ENCODE measurements at places on chromosomes 12 and 14.

- no peak for DNase-seq
Observed at GRCh38 chr14:50828721-50829488, 2.1 kb downstream of the NIN start.

GRCh38 chr12:93154753-93155480, 222.8 kb upstream of the NUDT4 start:
- DNase-seq: no peak

GRCh38 chr14:89565607-89566006, 148.6 kb upstream of the FOXN3 start:
- DNase-seq: no peak

DNA sequence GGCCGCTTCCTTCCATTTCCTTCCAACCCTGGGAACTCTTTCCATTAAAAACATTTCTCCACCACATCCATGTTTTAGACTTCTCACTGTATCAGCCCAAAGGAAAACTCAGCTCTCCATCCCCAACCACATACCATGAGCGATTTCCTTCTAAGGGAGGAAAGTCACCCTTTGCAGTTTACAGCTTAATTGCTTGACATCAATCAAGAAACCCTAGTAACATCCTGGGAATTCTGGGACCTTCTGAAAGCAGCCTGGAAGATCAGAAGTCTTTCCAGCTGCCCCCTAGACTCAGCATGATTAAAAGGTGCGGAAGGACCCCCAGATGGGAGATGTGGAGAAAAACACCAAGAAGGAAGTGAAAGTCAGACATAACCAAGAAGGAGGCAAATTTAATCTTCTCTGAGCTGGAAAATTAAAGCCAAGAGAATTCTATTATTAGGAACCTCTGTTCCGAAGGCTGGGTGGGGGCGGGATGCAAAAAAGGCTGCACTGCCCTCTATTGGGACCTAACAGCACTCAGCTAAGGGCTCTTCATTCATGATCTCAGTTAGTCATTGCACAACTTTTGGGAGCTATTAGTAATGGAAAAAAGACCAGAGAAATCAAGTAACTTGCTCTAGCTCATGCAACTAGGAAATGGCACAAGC, 73.3 kb upstream of the PLXNC1 start:
- DNase-seq: peak; percentile 34

DNA sequence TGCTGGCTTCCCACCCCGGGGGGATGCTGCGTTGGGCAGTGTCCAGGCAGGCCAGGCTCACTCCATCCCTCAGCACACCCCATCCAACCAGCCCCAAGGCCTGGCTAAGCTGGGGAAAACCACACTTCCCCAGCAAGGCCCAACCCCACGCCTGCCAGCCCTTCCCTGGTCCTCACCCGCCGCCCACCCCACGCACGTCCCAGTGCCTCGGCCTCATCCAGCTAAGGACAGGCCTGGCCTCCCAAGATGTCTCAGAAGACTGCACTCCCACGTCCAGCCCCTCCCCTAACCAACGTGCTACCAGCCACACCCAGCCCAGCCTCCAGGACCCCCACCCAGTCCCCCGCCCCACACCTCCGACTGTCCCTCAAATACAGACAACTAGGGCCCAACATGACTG, 9.8 kb downstream of the JAG2 start:
- DNase-seq: no peak

- no peak for DNase-seq
Observed at GRCh38 chr14:72978856-72979255, 48.0 kb downstream of the ZFYVE1 start.

GRCh38 chr12:78886719-78887407, 22.3 kb downstream of the SYT1 start:
- DNase-seq: peak; percentile 87

DNA sequence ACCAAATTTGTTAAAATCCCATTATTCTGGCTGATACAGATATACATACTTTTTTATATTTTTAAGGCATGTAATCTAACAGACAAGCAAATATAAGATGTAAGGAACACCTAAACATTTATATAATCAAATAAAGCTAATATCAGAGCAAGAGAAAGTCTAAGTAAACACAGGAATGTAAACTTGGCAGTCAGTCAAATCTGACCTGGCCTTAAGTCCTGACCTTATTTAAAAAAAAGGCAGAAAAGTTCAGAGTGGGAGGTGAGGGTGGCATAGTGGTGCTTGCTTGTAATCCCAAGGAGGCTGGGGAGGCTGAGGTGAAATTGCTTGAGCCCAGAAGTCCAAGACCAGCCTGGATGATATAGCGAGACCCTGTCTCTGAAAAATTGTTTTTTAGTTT, 152.6 kb downstream of the DERA start:
- no peak for DNase-seq

DNA sequence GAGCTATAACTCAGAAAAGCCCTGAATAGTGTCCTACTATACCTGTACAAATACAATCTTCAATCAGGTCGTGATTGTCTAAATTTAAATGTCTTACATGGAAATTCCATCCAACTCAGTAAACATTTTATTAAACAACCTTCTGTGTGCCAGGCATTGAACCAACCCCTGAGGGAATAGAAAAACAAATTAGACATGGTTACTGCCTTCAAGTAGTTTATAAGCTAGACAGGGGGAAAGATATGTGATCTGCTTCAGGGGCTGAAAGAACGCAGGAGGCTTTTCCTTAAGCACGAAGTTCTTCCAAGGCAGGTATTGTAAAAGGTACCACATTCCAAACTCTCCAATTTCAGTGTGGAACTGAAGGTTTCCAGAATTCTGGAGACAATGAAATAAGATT, 39.7 kb upstream of the STAB2 start:
- no peak for DNase-seq

DNA sequence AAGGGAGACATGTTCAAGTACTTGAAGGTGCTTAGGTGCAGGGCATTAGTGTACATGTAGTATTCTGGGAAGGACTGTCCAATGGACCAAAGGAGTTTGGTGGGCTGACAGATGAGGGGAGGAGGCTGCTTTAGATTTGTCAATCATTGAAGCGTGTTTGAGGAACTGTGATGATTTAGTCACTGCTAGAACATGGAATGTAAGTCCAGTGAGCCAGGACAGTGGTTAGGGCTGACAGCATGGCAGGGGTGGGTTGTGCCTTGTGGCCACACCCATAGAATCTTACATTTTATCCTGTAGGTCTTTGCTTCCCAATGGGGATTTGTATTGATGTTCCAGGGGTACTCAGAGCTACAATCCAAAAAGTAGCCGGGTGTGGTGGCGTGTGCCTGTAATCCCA, 24.6 kb downstream of the DIP2B start:
- no peak for DNase-seq

- DNase-seq: no peak
Observed at GRCh38 chr14:100285021-100285912, 21.0 kb downstream of the SLC25A29 start.

GRCh38 chr12:56337753-56338251, 882 bp upstream of the IL23A start:
- no peak for DNase-seq

- DNase-seq: peak; percentile 42
Observed at GRCh38 chr12:79174626-79175025, 310.1 kb downstream of the SYT1 start.

GRCh38 chr12:41802803-41803202, 341.9 kb downstream of the GXYLT1 start:
- DNase-seq: no peak

GRCh38 chr12:18158774-18159557, 69.0 kb upstream of the RERGL start:
- DNase-seq: no peak

- DNase-seq: peak; percentile 44
Observed at GRCh38 chr14:91996948-91997371, 42.9 kb downstream of the TRIP11 start.

- no peak for DNase-seq
Observed at GRCh38 chr14:92525322-92526095, 11.9 kb downstream of the RIN3 start.

- DNase-seq: no peak
Observed at GRCh38 chr14:102746634-102747438, 30.4 kb upstream of the TRAF3 start.

GRCh38 chr14:36241183-36241582, 64.7 kb upstream of the PTCSC3 start:
- DNase-seq: no peak

- no peak for DNase-seq
Observed at GRCh38 chr12:116620492-116621191, 61.5 kb downstream of the MAP1LC3B2 start.

GRCh38 chr14:90758959-90759358, 57.3 kb downstream of the TTC7B start:
- no peak for DNase-seq

- no peak for DNase-seq
Observed at GRCh38 chr12:132373901-132374611, 44.7 kb upstream of the GALNT9 start.

GRCh38 chr14:92544051-92544720, 30.6 kb downstream of the RIN3 start:
- no peak for DNase-seq

DNA sequence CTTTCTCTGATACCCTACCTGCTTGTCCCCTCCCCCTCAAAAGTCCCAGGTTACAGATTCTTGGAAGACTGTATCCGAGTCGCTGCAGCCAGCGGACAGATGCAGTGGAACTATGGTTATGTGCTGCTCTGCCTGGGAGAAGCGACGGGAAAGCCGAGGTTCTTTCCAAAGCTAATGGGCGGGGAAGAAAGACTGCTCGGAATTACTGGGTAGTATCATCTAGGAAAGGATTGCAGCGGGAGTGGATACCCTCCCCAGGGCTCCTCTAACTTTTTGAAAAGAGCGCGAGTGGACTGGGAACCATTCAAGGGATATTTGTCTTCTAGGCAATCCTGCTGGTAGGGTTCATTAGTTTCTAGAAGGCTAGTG, 1.4 kb downstream of the PTHLH start:
- no peak for DNase-seq

DNA sequence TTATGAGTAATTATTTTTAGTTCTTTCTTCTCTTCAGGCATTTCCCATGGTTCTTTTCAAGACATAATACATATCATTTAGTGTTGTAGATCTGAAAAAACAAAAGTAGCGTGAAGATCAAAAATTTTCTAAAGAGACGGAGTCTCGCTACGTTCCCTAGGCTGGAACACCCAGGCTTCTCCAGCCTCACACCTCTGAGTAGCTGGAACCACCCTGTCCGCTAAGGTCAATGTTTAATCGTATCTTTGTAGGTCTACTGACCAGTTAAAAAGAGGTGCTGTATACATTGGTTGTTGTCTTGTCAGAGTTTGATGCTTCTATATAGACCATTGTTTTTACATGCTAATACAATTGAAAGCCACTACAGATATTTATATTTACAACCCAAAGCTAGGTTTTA, 1.3 kb upstream of the HIF1A start:
- no peak for DNase-seq

DNA sequence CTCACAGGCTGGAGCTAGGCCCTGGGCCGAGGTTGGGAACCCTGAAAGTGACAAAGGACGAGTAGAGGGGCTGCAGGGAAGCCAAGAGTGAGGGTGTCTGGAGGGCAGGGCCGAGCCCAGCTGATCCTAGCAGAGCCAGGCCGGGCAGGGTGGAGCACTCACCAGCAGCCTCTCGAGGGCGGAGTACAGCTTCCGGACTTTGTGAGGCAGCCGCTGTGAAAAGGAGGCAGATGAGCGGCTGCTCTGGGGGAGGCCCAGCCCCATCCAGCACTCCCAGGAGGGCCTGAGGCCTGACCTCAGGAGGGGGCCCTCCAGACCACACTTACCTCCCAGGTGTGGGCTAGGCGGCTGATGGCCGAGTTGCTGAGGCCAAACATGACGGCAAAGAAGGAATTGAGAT, 14.7 kb upstream of the ENDOU start:
- no peak for DNase-seq

GRCh38 chr12:52515927-52516831, 4.0 kb downstream of the KRT5 start:
- no peak for DNase-seq

DNA sequence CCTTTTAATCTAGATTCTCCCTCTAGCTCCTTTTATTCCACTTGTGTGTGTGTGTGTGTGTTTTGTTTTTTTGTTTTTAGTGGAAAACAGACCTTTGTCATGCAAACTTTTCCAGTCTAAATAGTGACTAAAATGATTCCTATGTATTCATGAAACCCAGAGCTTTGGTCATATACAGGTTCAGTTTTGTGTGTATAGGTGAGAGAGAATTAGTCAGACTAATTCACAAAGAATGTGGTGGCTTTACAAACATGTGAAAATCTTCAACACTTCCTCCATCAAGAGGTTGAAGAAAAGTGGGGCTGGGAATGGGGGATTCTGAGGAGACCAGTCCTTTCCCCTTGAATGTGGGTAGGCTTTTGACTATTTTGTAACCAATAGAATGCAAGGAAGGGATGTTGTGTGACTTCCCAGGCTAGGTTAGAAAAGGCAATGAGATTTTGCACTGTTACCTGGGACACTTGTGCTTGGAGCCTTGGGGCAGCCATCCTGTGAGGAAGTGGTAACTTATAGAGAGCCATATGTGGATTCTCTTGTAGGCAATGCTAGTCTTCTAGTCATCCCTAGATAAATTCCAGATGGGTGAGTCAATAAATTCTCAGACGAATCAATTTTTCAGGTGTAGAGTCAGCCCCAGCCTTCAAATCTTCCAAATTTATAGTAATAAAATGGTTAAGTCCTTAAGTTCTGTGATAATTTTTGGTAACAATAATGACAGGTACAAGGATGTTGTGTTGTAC, 236.1 kb downstream of the CEP128 start:
- DNase-seq: no peak

DNA sequence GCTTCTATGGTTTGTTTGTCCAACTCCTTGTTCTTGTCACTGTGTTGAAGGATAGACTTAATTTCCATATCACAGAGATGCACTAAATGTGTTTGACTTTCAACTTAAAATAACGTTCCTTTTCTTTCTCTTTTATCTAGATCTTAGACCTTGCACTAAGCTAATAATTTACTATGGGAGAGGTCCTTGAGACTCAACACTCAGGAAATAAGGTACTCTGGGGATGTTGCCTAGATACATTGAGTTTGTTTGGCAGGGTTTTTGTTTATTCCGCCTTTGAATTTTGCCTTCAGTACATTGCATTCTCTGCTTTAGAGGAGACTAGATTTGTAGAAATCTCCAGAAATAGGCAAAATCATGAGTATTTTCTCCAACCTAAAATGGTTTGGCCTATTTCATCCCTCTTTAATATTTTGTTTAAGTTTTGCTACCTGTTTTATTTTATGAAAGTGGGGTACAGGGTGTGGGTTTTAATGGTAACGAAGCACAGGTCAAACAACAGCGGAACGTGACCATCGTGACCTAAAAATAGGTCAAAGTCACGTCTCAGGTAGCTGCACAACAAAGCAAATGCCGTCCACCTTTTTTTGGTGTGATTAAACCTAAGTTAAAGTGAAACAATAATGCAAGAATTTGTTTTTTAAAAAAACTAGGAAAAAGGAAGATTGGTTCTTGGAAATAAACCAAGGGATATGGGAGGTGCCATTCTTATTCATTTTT, 115.3 kb upstream of the CPSF6 start:
- DNase-seq: no peak

DNA sequence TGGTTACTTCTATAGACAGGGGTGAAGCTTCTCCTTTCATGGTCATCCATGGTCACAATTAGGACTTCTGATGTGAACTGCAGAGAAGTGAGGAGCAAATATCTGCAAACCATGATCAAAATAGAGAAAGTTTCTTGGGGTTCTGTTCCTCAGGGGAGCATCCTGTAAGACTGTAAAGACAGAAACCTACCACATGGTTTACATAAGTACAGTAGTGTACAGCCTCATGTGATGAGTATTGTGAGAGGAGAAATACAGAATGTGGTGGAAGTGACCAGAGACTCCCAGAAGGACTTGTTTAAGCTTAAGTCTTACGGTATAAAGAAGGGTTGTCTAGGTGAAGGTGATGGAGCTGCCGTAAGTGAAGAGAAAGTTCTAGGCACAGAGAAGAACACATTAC, 484.7 kb downstream of the LRIG3 start:
- DNase-seq: no peak
